Placental pericyte (primary cell): ENCODE measurements at places on chromosomes 7 and 10. TPM values are rescaled to one million over a fixed set of nuclear protein-coding genes. Genes with fewer than 3 reads are reported as not detected.

SNX13 gene
- total RNA-seq = 39.6 and 45.4 TPM in 2 replicates

ACSL5 gene
- total RNA-seq = 1.4 and 1.5 TPM in 2 replicates

LIPF gene
- total RNA-seq = not detected in 2 replicates

ADAP1 gene
- total RNA-seq = 3.1 and 13.1 TPM in 2 replicates

FGFR2 gene
- 2.6 TPM in 1 of 2 replicates, not detected in the other for total RNA-seq
